Nephron progenitor cell (in vitro differentiated cells): ENCODE measurements at places on chromosomes 2 and 18.

- no peak for DNase-seq
Measured at GRCh38 chr2:241879326-241879725, 9.8 kb downstream of the RTP5 start.

- DNase-seq: no peak
Measured at GRCh38 chr2:68365087-68365486, at the start of gene PLEK. TSS of gene PLEK (plus strand) at chr2:68365282. CDS start at chr2:68365352, 70 bp downstream.

GRCh38 chr2:136164280-136164776 lies 46.4 kb upstream of the CXCR4 start:
- no peak for DNase-seq

DNA sequence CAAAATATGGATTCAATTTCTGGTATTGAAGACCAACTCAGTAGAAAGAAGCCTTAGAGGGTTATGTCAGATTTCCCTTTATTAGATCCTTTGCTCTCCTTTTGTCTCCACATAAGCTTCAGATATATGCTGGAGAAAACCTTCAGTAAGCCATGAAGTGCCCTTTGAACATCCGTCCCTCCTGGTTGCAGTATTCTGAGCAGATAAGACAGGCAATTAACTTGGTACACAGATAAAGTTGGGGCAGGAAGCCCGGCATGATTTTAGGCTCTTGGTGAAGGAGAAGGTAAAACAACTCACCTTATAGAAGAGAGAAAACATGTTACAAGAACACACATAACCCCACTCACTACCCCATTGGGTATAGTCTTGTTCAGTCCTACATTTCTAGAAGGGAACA lies 76.4 kb downstream of the SRD5A2 start:
- no peak for DNase-seq

DNA sequence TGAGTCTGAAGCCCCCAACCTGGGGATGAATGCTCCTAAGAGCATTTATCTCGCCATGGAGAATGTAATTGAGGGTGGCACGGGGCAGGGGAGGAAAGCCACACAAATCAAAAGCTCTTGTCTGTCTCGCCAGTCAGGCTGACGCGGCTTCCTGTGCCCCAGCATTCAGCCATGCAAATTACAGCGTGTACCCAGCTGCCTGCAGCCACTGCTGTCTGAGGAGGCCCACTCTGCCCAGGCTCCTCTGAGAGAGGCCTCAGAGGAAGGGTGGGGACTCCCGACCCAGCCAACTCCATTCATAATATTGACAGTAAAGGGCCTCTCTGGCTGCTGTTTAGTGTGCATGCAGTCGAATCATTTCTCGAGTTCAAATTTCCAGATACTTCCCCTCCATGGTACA lies 22.0 kb downstream of the SMAD7 start:
- DNase-seq: no peak

GRCh38 chr2:197517150-197517549 lies 1.3 kb downstream of the MOB4 start:
- DNase-seq: no peak

DNA sequence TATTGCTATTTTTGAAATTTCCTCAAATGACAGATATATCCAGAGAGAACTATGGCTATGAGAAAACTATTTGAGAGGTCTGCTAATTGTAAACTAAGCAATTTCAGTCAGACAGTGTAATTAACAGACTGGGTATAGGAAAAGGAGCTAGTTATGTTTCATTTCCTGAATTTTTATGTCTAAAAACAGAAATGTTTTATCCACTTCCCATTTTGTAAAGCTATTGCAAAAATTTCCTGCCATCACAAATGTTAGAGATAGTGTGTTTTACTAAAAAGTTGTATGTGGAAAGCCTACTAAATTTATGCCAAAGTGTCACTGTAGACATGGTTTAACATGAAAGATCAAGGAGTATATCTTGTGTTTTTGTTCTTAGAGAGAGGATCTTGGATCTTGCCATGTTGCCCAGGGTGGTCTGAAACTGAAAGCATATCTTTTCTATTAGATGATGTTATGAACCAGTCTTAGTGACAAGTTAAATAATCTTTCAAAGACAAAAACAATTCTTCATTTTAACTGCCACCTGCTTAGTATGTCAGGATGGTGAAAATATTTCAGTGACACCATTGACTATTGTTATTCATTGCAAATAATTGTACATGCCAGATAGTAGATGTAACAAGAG lies 40.5 kb upstream of the ITPRID2 start:
- no peak for DNase-seq
